ENCODE measurements at places on chromosomes 2 and 18. TPM values are rescaled to one million over a fixed set of nuclear protein-coding genes. Genes with fewer than 3 reads are reported as not detected.

Gene FBXO48
- polyA plus RNA-seq: 1.5 TPM

Gene AKAIN1
- polyA plus RNA-seq: not detected

Gene TNFAIP6
- 1.8 TPM for polyA plus RNA-seq

DNA sequence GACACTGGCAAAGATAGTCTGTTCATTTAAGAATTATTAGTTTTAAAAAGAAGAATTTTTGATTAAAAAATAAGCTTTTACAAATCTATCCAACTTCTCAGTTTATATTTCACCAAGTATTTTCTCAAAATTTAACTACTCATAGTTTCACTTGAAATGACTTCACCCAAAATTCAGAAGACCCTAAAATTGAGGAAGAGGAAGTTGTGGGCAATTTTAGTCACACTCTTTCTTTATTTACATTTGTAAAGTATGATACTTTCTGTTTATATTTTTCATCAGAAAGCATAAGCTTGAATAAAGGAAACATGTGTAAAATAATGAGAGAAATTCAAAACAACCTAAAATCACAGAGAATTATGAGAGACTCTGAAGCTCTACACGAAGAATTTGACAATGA lies 278.8 kb upstream of the MEIS1 start:
- DNase-seq: no peak

GRCh38 chr2:36713310-36713709 lies 16.8 kb downstream of the VIT start:
- no peak for DNase-seq

Gene TRIB2
- 219 TPM for polyA plus RNA-seq

Gene TOGARAM2
- polyA plus RNA-seq: 0.75 TPM

- DNase-seq: no peak
These were observed 121.4 kb downstream of the KCNF1 start for GRCh38 chr2:11033114-11033513.

DNA sequence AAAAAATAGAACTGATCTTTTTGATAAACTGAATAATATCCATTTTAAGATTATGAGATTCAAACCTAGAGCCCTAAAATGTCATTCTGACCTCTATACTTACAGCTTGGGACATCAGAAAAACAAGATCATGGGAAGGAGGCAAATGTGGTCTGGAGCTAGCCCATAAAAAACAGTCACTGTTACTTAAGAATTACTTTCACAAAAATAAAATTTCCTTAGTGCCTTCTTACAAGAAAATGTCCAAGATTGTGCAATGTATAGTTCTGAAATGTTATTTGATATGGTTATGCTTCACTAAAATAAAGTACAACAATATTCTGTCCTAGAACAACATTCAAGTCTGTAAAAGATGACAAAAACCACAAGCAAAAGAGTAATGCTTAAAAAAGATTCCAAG lies 247.6 kb downstream of the DYM start:
- no peak for DNase-seq

DNA sequence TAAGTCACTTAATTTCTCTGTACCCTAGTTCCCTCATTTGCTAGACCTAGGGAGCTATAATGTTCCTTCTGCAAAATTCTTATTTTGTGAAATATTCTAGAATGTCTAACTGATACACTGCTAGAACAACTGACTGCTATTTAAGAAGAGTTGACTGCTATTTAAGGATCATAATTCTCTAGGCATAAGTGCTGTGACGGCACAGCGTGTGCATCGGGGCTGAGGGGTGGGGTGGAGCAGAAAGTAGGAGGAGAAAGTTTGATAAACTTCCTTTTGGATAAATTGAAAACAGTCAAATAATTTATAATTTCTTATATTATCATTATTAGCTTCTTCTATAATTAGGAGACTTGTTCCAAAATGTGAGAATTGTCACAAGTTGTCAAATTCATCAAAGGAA lies 10.4 kb upstream of the ACTR3 start:
- DNase-seq: no peak

- no peak for DNase-seq
These were observed 528.3 kb downstream of the PARD3B start for GRCh38 chr2:205073433-205074020.

- no peak for DNase-seq
These were observed 12.6 kb upstream of the L3MBTL4 start for GRCh38 chr18:6427286-6427685.

DNA sequence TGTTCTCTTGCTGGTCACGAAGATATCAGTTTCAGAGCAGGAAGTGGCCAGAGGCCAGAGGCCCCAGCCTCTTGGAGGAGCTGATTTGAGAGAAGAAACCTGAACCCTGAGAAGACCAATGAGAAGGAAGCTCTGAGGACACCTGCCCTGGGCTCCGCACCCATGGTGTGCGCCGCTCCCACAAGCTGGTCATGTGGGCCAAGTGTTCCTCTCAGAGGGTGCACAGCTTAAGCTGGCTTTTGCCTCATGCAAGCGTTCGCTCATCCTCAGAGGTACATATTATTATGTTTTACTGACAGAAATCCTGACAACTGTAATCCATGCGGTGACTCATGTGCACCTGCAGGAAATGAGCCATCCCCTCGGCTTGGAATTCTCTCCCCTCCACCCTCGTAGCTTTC lies 316.1 kb upstream of the MYT1L start:
- DNase-seq: no peak

Gene SIX2
- 44.4 TPM for polyA plus RNA-seq

DNA sequence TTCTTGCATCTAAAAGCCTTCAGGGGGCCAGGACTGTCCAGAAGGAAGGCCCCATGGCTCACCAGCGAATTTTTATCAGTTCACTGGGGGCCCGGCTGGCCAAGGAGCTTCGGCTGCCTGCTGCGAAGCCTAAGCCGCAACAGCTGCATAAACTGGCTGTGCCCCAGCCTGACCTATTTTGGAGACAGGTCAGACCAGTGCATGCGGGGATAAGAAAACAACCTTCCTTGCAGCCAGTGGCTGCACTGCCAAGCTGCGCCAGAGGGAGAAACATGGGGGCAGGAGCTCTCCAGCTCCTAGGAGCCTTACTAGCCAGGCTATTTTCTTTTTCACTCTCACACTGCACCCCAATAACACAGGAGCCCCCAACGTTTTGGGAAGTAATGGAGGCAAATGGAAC lies 15.2 kb downstream of the PAX3 start:
- no peak for DNase-seq

Gene ATP6V1B1
- polyA plus RNA-seq: 67.2 TPM

Gene KCNS3
- 6.9 TPM for polyA plus RNA-seq

Gene SULT1C2
- polyA plus RNA-seq: 48.0 TPM

Gene DSC1
- polyA plus RNA-seq: 2.8 TPM

Gene PLA2R1
- 72.6 TPM for polyA plus RNA-seq

GRCh38 chr2:194954218-194954617 lies 702.8 kb upstream of the SLC39A10 start:
- DNase-seq: no peak

DNA sequence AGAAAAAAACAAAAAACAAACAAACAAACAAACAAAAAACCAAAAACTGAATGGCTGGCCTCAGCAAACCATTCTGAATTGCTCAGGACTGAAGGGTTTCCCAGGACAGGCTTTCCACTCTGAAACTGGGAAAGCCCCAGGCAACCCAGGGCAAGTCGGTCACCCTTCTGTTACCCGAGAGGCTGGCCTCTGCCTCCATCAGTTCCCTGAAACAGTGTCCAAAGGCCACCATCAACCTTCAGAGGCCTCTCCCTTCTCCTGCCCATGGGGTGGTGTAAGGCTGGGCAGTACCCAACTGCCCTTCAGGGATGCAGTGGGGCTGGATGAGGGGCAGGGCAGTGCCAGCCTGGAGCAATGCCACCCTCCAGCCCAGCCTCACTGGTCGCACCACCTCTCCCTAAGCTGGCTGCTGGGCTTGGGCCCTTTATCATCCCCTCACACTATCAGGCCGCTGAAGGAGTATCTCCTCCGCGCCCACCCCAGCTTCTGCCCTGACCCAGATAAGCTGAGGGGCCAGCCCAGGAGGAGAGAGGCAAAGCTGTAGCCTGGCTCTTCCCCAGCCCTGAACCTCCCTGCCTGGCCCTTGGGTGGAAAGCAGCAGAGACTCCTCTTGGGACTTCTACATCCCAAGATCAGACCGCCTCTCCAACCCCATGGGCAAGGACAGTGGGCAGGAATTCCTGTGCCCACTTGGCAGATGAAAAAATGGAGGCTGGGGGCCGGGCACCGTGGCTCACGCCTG lies 35.9 kb downstream of the ZFP36L2 start:
- no peak for DNase-seq

DNA sequence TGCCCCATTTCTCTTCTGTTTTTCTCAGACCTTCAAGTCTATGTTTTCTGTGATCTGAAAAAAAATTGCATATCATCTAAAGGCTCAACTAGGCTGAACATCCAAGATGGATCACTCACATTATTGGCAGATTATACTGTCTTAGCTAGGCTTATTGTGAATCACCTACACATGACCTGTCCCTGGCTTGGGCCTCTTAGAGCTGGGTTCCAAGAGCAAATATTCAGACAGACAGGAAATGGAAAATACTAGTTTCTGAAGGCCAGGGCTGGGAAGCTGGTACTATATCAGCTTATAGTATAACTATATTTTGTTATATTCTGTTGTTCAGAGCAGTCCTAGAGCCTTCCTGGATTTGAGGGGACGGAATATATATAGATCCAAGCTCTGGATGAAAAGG lies 90.3 kb downstream of the PIK3C3 start:
- no peak for DNase-seq

DNA sequence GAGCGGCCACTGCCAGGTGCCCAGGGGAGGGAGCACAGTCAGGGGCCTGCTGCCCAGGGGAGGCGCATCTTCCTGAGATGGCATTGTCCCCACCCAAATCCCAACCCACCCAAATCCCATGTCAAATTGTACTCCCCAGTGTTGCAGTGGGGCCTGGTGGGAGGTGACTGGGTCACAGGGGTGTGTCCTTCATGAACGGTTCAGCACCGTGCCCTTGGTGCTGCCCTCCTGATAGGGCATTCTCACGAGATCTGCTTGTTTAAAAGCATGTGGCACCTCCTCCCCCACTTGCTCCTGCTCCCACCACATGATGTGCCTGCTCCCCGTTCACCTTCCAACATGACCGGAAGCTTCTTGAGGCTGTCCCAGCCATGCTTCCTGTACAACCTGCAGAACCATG lies 27.6 kb downstream of the ANKMY1 start:
- DNase-seq: no peak

DNA sequence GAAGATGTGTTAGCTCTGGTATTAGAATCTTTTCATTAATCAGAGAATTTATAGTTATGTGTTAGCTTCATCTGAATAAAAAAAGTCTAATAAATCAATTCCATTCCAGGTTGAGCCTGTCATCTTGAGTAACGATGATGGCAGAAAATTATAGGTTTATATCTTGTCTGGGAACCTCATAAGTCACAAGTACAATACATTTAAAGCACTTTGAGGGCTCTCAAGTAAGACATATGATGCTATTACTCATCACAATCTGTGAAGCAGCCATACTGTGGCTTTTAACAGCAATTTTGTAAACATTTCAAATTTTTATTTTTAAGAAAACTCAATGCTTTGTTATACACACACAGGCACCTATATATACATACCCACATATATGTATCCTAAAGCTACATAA lies 484.1 kb upstream of the VRK2 start:
- DNase-seq: no peak

- DNase-seq: no peak
These were observed 681 bp downstream of the ACADL start for GRCh38 chr2:210224591-210224940.

Gene SKOR2
- polyA plus RNA-seq: not detected

DNA sequence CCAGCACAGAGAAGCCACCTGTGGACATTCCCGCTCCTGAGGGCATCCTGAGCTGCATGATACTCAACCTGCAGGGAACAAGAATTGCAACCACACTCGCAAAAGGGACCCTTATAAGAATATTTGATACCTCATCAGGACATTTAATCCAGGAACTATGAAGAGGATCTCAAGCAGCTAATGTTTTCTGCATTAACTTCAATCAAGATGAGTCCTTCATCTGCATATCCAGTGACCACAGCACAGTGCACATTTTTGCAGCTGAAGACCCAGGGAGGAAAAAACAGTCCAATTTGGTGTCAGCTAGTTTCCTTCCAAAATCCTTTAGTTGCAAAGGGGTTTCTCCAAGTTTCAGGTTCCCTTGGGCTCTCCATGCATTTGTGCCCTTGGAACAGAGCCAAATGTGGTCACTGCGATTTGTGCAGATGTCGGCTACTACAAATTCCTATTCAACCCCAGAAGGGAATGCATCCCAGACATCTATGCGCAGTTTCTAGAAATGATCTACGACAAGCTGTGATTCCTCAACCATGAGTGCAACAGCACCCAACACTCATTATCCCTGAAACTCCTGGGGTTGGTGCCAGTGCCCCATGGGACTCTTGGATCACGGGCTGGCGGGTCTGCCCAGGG lies 23.3 kb upstream of the FHOD3 start:
- no peak for DNase-seq

Gene AGXT
- polyA plus RNA-seq: not detected

Gene CENPA
- 15.0 TPM for polyA plus RNA-seq

DNA sequence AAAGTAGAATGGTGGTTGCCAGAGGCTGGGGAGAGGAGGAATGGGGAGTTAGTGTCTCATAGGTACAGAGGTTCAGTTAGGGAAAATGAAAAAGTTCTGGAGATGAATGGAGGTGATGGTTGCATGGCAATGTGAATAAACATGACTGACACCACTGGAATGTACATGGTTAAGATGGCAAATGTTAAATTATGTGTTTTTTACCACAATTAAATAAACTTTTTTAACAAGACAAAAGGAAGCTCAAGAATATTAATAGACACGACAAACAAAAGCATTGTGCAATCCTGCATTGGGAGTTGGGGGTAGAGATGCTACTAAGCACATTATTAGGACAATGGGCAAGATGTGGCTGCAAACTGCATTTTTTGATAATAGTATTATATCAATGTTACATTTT lies 147.7 kb downstream of the TWIST2 start:
- DNase-seq: no peak

GRCh38 chr2:143313861-143314260 lies 184.6 kb downstream of the ARHGAP15 start:
- no peak for DNase-seq

Gene MEP1B
- polyA plus RNA-seq: 0.20 TPM

DNA sequence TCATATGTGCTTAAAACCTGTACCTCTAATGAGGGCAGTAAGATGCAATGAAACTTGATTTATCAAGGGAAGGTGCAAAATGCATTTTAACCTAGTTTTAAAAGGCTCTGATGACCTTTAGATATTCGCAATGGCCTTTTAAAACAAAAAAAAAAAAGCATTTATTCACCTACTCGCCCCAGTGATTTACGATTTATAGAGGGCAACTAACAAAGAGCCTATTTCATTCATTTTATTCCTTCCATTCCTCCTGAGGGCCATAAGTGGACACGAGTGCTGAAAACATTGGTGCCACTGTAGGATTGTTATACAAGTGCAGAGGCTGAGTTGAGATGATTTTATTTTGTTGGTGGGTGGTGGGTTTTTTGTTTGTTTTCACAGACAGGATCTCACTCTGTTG lies 48.1 kb downstream of the RNF152 start:
- no peak for DNase-seq
